Stimulated activated CD4-positive, alpha-beta T cell treated with anti-CD3 and anti-CD28 coated beads, Interleukin-2, amount 100 ng/mL, for 24 hours (primary cell): ENCODE measurements at places on chromosomes 2 and 18.
A peak's percentile ranks its signal among the peaks of the same experiment; 100 is the strongest.

DNA sequence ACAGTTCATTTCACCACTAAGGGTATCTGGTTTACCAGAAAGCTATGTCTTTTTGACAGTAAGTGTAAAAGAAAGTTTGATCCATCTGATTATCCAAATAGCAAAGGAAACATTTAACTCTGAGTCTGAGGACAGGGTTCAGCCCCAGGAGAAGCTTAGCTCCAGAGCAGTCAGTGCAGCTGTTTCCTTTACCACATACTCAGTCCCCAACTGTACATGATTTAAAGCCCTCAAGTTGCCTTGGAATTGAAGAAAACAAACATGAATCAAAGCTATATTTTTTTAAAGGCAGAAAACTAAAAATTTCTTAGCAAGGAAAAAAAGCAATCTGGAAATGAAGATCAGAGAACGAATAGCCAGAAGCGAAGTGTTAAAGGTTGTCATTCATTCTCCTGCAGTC, 746.0 kb downstream of the METTL4 start:
- DNase-seq, result no peak

DNA sequence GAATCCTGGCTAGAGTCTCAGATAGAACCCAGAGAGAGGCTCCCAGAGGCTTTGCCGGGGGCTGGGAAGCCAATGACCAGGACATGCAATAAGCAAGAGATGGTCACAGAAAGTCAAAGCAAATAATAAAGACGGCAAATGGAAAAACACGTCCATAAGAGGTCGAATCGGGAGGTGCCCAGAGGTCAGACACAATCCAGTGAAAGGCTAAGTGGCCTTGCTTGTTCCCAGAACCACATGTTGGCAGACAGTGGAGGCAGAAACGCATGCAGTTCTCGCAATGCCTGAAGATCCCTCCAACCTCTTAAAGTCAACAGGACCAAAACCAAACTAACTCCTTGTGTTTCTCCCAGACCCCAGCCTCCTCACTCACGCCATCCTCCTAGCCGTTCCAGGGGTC, 3.0 kb downstream of the CYB5A start:
- DNase-seq, result no peak

GRCh38 chr2:18605115-18605514, 15.7 kb upstream of the NT5C1B start:
- DNase-seq, result no peak

DNA sequence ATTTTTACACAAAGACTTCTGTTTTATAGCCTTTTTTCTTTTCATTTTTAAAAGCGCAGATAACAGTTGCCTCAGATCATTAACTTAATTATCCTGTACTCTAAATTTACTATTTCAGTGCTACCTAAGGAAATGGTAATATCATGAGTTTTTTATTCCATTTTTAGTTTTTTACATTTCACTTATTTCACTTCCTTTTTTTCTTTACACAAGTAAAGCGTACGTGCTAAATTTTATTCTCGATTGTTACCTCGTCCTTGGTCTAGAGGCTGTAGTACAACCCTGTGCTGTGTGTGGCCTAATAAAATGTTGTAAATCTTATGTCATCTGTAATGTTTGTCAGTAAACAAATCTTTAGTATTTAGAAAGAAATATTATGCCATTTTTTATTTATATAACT, 49.2 kb downstream of the CRIM1 start:
- DNase-seq, result no peak

- DNase-seq, result no peak
Measured at GRCh38 chr2:150271952-150272802, 215.3 kb downstream of the RND3 start.

DNA sequence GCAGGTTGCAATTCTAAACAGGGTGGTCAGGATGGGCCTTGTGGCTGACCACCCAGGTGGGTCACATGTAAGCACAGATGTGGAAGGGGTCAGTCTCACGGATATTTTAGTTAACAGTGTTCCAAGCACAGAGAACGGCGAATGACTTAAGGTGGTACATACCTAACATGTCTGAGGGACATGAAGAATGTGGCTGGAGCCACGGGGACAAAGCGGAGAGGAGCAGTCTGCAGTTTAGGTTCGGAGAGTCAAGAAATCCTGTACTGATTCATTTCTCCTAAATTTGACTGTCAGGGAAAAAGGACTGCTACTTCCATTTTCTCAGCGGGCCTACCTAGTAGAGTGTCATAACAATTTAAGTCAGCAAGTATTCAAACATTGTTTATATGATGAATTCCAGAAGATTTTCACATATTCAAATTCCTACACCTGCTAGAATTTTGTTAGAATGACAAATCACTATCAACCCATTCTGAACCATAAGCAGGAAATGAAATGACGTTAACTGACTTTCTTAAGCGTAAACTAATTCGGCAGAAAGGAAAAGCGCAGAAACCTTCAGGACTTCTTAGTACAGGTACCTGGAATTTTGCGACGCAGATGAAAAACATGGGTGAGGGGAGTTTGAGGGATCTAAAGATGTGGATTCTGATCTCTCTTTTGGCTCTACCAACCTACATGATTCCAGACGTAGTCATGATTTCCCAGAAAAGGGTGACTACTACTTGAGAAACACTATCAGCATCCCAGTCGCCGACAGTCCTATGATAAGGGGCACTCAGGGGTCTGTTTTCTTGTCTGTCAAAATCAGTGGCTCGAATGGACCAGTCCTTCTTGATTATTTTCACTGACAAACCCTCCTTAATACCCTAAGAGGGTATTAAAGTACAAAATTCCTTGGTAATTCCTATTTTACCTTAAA, 41.3 kb downstream of the PTPN2 start:
- no peak for DNase-seq

- no peak for DNase-seq
Measured at GRCh38 chr2:55601849-55602248, 15.6 kb downstream of the PPP4R3B start.

GRCh38 chr2:219056176-219056895, 4.4 kb downstream of the IHH start:
- no peak for DNase-seq

DNA sequence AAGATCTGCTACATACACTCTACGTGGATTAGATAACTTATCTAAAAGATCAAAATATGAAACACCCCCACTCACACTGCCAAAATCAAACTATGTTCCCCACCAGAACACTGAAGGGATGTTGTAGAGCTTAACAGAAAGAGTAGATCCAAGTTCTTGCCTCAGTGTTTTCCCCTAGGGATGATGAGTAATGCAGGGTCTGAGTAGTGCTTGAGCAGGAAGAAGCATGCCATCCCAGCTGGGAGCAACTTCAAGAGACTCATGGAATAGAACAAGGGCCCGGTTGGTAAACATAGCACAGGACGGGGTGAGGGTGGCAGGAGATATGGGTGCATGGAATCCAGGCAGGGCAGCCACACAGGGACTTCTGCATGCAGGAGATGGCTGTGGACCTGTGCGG, 74.3 kb downstream of the SNTG2 start:
- DNase-seq, result no peak

DNA sequence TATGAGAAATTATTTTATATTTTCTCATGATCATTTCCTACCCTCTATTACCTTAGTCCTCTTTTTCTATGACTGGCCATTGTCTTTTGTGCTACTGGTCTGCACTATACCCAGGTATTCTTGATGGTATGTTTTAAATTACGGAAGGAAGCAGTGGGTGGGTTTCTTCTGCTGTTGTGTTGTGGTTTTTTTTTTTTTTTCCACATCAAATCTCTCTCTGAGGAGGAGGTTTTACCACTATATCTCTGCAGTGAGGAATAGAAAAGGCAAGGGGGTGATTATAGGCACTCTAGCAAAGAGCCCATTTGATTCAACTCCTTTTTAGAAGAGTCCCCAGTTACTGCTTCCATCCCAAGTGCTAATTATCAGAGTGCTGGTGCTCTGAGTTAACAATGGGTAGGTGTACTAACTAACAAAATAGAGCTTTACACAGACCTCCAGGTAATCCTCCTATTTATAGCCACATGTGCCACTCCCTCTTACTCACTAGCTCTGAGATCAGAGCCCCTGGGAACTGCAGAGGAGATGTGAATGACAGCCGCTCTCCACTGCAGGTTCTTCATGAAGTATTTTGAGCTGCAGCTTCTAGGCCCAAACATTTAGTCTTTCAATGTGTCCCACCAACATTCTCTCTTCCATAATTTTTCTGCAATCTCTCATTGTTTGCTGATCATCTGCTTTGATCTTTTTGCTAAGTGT, 301.6 kb upstream of the GULP1 start:
- no peak for DNase-seq

- peak; percentile 29 for DNase-seq
Measured at GRCh38 chr2:232365621-232366321, 12.8 kb upstream of the ALPP start.

DNA sequence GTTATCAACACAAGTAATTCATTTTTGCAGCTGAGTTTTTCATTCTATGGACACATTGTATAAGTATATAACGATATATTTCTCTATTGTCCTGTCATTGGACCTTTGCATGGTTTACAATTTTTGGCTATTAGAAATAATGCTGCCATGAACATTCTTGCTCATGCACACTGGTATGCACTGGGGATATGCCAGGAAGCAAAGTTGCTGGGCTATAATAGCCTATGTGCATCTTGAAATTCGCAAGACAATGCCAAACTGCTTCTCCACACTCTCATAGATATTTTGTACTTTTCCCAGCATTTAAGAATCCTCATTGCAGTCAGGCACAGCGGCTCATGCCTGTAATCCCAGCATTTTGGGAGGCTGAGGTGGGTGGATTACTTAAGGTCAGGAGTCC, 852.6 kb upstream of the ID2 start:
- no peak for DNase-seq

DNA sequence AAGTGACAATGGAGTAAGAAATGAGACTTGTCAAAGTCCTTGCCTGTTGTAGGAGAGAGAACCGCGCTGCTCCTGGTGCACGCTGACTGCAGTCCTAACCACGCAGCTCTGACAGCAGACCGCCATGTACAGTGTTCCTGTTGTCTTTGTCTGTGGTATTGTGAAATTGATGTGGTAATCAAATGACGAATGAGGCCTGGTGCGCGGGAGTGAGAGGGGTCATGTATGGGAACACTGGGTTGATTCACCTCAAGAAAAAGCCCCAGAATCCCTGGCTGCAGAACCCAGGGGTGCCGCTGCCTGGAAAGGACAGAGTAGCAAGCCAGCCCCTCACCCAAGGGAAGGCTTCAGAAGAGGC, 64.0 kb downstream of the INPP4A start:
- peak; percentile 68 for DNase-seq

DNA sequence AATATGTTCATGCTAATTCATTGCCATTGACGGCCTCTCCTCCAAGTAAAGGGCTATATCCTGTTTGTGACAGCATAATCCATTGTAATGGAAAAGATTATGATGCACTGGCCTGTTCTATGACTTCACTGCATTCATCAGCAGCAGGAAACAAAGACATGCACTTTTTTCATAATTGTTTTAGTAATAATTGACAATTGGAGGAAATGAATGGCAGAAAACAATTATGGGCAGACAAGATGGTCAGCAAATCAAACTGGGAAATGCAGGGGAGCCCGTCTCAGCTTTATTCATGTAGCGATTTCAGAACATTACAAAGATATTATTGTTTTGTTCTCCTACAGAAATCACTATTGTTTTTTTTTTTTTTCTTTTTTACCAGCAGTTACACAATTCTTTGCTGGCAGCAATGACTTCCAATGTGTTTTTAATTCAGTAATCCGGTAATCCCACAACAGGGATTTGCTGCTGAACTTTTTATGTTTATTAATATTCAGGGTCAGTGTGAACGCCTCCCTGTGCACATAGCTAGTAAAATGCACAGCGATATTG, 33.8 kb upstream of the RASGRP3 start:
- DNase-seq, result no peak

DNA sequence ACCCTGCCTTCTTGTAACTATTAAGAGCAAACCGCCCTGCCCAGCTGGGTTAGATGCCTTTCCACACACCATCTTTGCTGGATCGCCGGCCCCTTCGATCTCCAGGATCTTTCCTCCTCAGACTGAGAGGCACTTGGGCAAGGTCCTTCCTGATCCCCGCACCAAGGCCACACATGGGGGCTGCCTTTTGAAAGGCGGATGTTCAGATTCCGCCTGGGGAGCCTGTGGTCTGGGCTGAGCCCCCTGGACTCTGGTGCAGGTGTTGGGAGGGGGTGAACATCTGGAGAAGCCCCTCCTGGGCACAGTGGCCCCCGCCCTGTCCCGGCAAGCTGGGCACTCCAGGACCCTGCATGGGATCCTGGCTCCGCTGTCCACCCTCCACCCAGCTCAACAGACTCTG, 135.4 kb upstream of the HDAC4 start:
- no peak for DNase-seq

DNA sequence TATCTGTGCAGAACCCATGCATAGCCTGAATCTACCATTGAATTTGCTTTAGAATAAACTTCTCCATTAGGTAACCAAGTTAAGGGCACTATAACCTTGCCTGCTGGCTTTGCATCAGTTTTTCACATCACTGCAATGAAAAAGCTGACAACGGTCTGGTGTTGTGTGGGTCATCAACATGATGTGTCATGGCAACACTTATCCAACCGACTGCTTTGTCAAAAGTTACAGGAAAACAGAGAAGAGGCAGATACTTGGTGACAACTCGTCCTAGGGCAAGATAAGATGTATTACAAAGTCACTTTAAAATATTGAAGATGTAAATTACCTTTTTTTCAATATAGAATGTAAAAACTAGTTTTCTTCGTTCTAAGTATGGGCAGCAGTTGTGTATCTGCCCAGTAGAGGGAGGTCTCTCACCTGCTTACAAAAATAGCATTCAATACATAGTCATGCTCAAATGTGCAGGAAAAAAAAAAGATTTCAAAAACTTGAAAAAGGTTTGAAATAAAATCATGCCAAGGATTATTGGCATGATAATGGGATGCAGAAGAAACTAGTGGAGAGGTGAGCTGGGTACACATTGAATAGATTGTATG, 96.3 kb downstream of the EVA1A start:
- no peak for DNase-seq

GRCh38 chr2:62140426-62141141, 55.3 kb upstream of the B3GNT2 start:
- no peak for DNase-seq

- DNase-seq, result no peak
Measured at GRCh38 chr2:112256654-112257053, 1.8 kb upstream of the ZC3H8 start.

- no peak for DNase-seq
Measured at GRCh38 chr2:208985644-208986043, 438.2 kb upstream of the MAP2 start.

DNA sequence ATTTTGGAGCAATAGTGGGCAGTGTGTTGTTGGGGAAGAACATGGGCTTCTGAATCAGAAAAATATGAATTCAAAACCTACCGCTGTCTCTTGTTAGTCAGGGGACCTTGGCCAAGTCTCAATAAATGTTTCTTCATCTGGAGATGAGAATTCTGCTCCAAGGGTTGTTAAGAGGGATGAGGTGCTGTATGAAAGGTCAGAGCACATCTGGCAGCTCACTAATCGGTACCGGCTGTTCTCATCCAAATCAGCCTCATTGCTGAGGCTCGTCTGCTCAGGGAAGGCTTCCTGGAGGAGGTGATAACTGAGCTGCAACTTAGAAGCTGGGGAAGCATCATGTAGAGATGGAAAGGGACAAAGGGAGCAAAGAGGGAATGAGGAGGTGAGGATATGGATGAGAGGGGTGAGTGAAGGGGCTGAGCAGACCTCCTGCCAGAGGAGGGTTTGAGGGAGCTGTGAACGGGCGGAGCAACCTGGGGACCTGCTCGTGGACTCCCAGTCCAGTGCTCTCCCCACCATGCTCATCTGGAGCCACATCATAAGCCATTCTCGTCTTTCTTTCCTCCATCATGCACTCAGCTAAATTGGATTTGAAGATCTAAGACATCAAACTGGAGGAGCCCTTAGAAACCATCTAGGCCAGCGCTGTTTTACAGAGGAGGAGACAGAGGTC, 47.4 kb downstream of the GREB1 start:
- DNase-seq, result no peak

- DNase-seq, result no peak
Measured at GRCh38 chr2:19611491-19612332, 253.3 kb upstream of the OSR1 start.

- DNase-seq, result no peak
Measured at GRCh38 chr2:74317701-74318100, 25.5 kb downstream of the SLC4A5 start.
